ENCODE measurements at places on chromosomes 5 and 9. TPM values are rescaled to one million over a fixed set of nuclear protein-coding genes. Genes with fewer than 3 reads are reported as not detected.

Gene PCDHGB3
- 0.64 TPM for total RNA-seq

Gene NR4A3
- 15.4 TPM for total RNA-seq

Gene C5orf52
- not detected for total RNA-seq

Gene GABRA6
- not detected for total RNA-seq

Gene FBP2
- total RNA-seq, result not detected

Gene ADAM19
- 19.7 TPM for total RNA-seq

Gene PCDHB8
- total RNA-seq, result 2.4 TPM

DNA sequence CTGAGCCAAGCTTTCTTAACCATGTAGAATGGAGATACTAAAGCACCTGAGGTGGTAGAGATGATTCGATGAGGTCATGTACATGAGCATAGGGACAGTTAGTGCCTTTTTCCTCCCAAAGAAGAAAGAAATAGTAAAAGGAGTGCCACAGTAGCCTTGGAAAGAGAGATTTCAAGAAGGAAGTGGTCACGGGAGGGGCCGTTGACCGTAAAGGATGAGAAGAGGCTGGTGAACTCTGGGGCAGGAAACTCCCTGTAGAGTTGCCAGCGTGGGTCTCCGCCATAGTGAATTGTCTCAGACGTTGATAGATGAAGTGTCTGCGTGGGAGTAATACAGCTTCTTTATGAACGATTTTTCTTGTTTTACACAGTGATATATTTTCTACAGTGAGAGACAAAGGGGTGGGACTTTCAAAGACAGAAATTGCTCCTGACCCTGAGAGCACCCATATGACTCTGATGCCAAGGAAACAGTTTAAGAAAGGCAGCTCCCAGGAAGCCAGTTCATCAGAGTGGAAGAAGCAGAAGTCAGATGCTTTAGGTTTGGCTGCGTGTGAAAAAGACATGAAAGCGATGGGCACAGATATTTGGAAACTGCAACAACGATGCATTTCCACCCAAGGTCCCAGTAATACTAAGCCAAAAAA is 41.3 kb downstream of the UGCG start:
- DNase-seq, result no peak

- no peak for DNase-seq
Measured at GRCh38 chr9:77440057-77440456, 208.1 kb downstream of the GNA14 start.

DNA sequence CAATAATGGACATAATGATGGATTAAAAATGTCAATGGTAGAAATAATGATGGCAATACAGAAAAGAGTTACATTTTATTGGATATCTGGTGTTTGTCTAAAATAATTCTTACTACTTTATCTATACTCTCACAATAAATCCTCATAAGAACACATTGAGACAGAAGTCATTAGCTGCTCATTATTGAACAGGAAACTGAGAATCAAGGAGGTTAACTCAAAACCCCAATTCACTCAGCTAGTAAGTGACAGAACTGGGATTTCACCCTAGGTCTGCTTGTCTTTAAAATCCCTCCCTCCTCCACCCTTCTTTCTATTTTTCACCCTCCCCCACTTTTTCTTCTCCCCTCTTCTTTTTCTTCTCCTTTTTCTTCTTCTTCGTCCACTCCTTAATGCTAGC is 285.8 kb upstream of the TNC start:
- no peak for DNase-seq

DNA sequence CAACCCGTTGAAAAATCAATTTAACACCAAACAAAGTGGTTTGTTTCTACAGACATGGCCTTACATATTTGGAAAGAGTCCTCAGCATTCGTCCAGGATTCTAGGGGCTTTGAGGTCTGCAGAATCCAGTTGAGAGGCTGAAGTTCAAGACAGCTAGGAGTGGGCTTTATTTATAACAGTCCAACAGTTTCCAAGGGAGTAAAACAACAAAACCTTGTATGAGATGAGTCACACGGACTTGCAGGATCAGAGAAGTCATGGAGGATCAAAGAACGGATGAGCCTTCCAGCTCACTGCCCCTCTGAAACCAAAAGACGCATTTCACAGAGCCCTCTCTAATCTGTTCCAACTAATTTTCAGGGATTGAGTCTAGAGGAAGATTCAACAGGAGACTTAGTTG is 11.1 kb upstream of the ESM1 start:
- no peak for DNase-seq

- DNase-seq, result no peak
Measured at GRCh38 chr9:120619751-120620655, 40.0 kb upstream of the CDK5RAP2 start.

DNA sequence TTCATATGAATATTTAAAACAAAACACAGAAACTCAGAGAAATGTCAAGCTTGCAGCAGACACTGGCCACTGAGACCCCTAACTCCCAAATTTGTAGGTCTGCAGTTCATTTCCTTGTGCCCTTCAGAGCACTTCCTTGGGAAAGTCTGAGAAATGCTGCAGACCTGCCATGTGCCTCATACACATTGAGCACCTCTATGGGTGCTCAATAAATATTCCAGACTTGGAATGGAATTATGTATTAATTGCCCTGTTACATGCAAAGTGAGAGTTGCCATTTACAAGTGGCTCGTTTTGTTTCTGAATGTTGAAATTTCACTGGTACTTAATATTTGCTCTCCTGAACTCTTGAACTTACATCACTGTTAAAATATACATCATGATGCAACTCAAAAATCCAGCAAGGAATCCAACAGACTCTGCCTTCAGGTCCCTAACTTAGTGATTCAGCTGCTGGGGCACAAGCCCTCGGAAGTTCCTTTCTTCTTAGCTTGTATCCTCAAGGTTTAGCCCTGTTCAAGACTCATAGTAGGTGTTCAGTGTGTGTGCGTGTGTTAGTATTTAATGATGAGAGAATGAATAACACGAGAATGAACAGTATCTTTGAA is 90.6 kb downstream of the PTCD2 start:
- DNase-seq, result no peak
